Stimulated activated naive CD4-positive, alpha-beta T cell treated with Interleukin-2 at 50 U/mL for 16 hours (primary cell): ENCODE measurements at places on chromosomes 16 and 17.

GRCh38 chr16:9139965-9140364 lies 48.5 kb downstream of the HAPSTR1 start:
- no peak for DNase-seq

GRCh38 chr16:31458073-31458843 lies 1.0 kb upstream of the ARMC5 start:
- DNase-seq: peak; percentile 52

GRCh38 chr17:78132084-78132676 lies 1.6 kb downstream of the TMC8 start:
- DNase-seq: peak; percentile 72

- no peak for DNase-seq
Observed at GRCh38 chr17:35766903-35767510, 6.3 kb downstream of the C17orf50 start.

DNA sequence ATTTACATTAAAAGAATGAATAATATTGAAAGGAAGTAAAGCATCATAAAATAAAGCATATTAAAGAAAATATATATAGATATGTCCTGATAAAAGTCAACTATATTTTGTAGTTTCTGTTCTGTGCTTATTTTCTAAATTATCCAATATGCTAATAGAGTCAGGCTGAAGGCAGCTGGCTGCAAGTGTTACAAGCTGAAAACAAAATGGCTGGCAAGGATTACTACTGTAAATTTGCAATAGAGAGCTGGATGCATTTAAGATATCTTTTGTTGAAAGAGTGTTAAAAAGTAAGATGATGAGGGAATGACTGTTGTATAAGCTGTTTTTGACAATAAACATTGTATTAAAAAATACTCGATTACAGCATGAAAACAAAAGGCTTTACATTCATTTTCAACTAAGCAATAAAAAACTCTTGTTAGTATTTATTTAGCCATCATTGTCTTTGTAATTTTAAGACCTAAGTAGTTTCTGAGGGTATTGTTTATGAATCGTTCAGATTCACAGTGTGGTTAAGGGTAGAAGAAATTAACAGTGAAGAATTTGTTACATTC lies 76.3 kb downstream of the TANC2 start:
- DNase-seq: no peak

DNA sequence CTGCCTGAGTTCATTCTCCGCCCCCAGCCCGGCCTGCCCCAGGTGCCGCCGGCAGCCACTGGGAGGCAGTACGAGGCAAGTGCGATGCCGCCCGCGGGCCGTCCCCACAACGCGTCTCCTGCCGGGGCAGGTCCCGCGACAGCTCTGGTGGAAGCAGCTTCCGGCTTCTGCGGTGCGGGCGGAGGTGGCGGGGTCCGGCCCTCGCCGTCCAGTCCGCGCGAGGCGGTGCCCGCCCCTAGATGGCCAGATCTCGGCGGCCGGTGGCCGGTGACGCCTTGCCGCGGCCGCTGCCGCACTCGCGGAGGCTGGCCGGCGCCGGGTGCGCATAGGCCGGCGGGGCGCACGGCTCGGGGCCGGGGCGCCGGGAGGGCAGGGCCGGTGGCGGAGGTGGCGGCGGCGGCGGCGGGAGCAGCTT lies 1.8 kb downstream of the GJD3 start:
- DNase-seq: peak; percentile 77

GRCh38 chr17:30388321-30389179 lies 9.8 kb downstream of the CPD start:
- DNase-seq: no peak

- no peak for DNase-seq
Observed at GRCh38 chr16:8704098-8704497, 29.7 kb downstream of the ABAT start.
